LNCaP clone FGC (cell line): ENCODE measurements at places on chromosomes 12 and 14.

- no peak for DNase-seq
Measured at GRCh38 chr12:69698054-69698453, 1.0 kb downstream of the BEST3 start.

DNA sequence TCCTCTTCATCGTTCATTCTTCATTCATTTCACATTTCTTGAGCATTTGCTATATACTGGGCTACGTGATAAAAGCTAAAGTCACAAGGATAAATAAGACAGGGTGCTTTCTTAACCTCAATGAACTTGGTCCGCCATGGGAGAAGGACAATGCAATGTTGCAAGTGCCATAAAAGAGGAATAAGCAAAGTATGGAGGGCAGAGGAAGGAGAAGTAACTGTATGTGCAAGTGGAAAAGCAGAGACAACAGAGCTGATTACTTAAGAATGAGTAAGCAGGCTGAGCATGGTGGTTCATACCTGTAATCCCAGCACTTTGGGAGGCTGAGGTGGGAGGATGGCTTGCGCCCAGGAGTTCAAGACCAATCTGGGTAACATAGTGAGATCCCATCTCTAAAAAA lies 14.4 kb downstream of the AREL1 start:
- DNase-seq, result no peak

DNA sequence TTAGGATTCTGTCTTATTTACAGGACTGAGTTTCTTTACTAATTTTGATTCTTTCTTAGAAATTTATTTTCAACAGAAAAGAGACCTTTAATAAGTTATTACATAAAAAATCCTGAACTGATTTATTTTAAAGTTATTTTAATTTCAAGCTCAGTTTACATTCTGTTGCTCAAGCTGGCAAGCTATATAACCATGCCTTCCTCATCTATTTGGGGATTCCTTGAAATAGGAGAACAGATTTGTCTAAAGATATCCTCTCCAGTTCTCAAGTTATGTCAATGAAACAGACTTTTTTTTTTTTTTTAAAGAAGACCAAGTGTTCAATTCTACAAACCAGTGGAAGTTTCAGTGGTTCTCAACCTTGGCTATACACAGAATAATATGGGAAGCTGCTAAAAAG lies 103.3 kb upstream of the TRHDE start:
- DNase-seq, result no peak

- no peak for DNase-seq
Measured at GRCh38 chr12:107669946-107670345, 15.7 kb upstream of the PWP1 start.

GRCh38 chr12:111170543-111170942 lies 198.4 kb downstream of the PHETA1 start:
- no peak for DNase-seq

DNA sequence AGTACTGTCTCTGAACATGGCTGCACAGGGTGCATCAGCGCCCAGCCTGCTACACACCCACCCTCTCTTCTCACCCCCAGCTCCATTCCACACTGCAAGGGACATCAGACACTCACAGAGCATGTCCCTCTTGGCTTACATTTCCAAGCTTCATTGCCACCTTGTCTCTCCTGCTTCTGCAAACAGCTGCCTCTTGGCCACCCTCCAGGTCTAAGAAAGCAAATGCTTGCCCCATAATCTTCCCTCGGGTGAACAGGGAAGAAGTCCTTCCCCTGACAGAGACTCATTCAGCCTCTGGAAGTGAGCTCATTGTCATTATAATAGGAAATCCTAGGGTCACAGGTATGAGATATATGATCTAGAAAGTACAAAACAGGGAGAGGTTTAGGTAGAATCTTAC lies 505.2 kb downstream of the RMST start:
- DNase-seq, result no peak

GRCh38 chr14:35897616-35898111 lies 71.5 kb downstream of the BRMS1L start:
- no peak for DNase-seq

DNA sequence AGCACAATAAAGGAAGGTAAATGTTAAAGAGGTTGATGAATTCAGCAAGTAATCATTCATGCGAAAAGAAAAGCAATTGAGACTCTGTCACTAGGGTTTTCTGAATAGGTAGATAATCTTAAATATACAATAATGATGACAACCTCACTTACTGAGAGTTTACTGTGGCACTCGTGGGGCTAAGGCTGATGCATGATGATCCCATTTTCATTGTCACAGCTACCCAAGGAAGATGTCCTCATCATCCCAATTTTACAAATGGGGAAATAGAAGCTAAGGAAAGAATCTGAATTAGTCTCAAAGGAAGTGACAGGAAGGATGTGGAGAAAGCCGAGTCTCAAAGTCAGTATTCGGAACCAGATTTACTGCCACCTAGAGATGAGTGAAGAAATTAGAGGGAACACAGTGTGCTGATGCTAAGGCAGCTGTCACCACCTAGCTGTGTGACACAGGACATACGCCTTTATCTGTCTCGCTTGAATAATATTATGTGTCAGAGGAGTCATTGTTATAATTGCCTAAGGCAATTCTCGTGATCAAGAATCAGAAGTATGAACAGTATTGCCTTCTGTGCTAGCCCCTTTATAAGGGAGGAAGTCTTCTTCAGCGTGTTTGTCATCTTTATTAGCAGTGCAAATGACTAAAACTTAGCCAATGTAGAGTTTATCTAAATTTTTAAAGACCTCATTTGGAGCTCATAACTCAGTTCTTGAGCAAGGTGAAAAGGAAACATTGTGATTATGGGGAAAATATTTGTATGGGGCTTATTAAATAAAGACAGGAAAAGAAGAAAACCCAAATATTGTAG lies 63.2 kb downstream of the ERGIC2 start:
- peak; percentile 52 for DNase-seq
